Large intestine (tissue), 12 donors: ENCODE measurements at places on chromosomes 5 and 9.

GRCh38 chr9:75083188-75083970 lies 4.6 kb downstream of the NMRK1 start:
- DNase-seq = peak; percentile 86

GRCh38 chr9:87648606-87649005 lies 77.3 kb upstream of the CTSL start:
- DNase-seq = no peak

- DNase-seq = no peak
Measured at GRCh38 chr9:131743501-131743900, 3.6 kb upstream of the RAPGEF1 start.

GRCh38 chr5:63854076-63854475 lies 108.2 kb downstream of the HTR1A start:
- DNase-seq = no peak

DNA sequence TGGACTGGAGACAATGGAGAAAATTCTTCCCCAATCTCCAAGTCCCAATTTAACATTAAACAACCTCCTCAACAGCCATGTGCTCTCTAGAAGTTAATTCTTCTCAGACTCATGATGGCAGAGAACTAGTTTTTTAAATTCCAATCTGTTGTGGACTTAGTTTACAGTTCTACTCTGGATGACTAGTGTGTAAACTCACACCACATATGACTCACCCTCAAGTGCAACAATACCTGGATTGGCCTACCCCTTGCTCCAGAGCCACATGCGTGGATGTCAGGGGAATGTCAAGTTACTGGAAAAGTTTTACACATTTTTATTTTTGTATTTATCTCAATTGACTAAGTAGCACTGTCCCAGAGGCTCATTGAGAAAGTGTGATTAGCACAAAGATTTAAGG lies 136.0 kb upstream of the EFNA5 start:
- no peak for DNase-seq

DNA sequence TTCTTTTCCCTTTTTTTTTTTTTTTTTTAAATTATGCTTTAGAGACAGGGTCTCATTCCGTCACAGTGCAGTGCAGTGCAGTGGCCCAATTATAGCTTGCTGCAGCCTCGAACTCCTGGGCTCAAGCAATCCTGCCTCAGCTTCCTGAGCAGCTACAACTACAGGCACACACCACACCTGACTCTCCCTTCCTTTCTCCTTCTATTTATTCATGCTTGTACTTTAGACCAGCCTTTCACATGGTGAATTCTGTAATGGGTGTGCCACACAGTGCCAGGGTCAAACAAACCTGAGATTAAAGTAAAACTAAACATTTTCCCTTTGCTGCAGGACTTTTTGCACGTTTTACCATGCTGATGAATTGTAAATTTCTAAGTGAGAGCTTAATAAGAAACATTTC lies 8.0 kb downstream of the SH3RF2 start:
- DNase-seq = peak; percentile 81

DNA sequence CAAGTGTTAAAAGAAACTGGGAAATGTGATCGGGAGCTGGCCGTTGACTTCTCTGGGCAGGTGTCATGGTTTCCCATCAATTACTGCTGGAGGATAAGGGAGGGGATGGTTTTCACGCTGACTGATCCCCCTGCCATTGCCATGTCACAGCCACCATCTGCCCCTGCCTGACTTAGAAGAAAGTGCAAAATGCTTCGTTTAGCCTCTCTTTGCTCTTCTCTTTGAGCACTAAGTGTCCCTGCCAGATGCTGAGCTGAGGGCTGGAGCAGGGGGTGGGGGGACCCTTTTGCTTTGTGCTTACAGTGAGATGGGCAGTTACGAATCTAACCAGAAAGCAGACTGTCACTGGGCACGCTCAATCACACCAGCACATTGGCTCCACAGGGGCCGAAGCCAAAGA lies 138.4 kb upstream of the ALDH1B1 start:
- DNase-seq = no peak

GRCh38 chr9:127735530-127736185 lies 564 bp upstream of the TOR2A start:
- DNase-seq = no peak

GRCh38 chr5:125199968-125200865 lies 453.8 kb upstream of the ZNF608 start:
- no peak for DNase-seq
